ENCODE measurements at places on chromosomes 6 and 20.
A peak's percentile ranks its signal among the peaks of the same experiment; 100 is the strongest.

DNA sequence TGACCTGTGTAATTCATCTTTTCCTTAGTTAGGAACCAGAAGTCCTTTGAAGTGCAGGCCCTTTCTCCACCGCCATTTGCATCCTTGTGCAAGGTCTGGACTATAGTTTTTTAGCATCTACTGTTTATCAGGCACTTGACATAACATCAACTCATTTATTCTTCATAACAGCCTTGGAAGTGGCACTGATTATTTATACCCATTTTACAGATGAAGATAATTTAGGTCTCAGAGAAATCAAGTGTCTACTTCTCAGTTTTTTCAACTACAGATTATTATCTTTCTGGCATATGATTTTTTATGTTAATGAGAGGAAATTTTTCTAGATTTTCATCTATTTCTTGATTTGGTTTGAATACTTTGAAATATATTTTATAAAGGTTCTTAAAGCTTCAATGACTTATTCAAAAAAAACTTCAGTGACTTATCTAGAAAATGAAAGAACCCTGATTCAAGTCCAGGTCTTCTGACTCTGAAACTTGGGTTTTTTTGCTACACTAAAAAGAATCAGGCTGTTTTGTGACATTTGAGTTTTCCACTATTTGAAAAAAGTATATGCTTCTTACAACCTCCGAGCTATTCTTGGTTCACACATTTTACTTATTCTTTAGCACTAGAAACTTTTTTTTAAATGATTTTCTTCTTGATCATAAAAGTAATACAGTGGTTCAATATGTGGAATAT, 3.1 kb upstream of the UBE2J1 start:
- no peak for DNase-seq

DNA sequence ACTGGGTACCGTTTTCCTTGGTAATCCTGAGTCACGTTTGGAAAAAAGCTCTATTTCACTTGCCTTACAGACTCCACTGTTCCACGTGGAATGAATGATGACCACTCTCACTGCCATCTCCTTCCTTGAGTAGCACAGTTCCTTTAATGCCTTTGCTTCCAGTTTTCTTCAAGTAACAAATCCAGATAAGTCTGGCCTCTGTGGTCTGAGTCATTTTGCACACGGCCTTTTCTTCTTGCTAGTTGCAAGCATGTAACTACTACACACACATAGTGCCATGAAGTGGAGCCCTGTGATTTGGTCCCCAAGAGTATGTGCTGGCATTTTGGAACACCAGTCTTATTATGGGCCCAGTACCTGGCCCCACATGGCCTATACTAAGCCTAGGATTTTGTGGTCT, 182.8 kb downstream of the SASH1 start:
- DNase-seq: no peak

- DNase-seq: no peak
Measured at GRCh38 chr6:128033156-128033555, 132.3 kb upstream of the THEMIS start.

- DNase-seq: no peak
Measured at GRCh38 chr6:33654831-33655554, 33.9 kb downstream of the ITPR3 start.

- no peak for DNase-seq
Measured at GRCh38 chr20:31718952-31719643, 3.6 kb downstream of the BCL2L1 start.

GRCh38 chr20:61587681-61588289, 335.7 kb downstream of the CDH4 start:
- no peak for DNase-seq

DNA sequence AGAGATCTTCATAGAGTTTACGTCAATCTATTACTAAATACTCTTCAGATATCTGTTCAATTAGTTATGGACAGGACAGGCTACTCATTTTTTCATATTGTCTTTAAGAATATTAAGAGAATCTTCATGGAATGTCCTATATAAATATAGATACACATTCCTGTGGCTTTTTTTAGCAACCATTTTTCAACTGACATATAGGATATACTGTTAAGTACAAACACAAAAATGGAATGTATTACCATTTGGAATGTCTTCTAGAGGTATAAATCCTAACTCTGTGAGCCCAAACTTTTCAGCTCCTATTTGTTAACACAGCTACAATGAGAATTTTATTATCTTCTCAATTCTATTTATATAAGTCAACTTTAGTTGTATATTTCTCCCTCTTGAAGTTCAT, 239.6 kb upstream of the DEFB112 start:
- no peak for DNase-seq

- no peak for DNase-seq
Measured at GRCh38 chr6:46062312-46062711, 46.7 kb upstream of the CLIC5 start.

DNA sequence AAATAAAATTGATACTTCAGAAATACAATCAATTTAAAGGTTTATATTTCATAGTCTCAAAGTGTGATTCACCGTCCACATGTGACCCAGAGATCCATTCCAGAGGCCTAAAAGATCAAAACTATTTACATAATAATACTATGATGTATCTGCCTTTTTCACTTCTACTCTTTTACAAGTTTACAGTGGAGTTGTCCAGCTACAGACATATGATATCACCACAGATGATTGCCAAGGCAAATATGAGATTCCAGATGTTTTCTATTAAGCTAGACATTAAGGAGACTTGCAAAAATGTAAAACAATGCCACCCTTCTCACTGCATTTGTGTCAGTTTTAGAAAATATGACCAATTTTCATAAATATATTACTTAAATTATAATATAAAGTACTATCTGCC, 443.7 kb downstream of the GJA1 start:
- no peak for DNase-seq

DNA sequence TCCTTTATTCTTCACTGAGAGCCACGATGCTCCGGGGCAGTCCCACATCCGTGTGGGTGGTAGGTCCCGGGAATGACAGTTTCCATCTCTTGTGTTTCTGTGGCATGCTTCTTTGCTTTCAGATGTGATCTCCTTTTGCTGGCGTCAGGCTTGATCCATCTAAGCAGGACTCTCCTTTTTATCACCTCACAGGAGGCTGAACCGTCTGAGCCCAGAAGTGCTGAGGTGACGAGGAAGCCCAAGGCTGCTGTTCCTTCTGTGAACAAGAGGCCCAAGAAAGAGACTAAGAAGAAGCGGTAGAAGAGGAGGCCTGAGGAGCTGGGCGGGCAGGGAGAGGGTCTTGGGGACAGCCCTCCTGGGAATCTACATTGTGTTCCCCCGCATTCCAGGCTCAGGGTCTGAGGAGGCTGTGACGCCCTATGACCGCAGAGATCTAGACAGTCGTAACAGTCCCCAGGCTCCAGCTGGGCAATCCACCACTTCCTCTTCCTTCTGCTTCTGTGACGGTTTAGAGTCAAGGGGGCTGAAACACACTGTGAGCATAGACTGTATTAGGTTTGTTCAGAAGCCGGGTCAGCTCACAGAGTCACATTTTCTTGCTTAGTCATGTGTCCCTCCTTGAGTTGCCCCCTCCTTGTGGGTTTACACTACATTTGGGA, 26.8 kb downstream of the MANBAL start:
- no peak for DNase-seq

DNA sequence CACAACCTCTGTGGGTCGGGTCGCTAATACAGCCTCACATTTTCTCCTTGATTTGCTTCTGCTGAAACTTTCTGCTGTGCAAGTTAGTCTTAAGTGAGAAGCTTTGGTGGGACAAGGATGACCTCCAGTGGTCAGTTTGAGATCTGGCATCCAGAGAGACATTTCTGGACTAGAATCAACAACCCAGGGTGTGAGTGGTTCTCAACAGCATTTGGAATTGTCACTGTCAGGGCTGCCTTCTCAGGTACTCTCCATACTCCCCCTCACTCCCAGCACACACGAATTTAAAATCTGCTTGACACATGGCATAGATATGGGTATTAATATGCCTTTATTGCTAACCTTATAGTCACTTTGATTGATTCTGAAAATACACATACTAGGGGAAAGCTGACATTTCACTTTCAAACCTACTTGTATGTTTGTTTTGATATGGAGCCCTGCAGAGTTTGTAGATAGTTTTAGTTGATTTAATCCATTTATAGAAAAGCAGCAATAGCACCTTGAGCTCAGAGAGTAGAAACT, 13.2 kb downstream of the OTOR start:
- peak; percentile 29 for DNase-seq

GRCh38 chr20:719816-720215, 44.2 kb upstream of the SCRT2 start:
- DNase-seq: no peak

GRCh38 chr6:82569022-82569421, 205.4 kb downstream of the TPBG start:
- DNase-seq: no peak

GRCh38 chr6:10368861-10369260, 46.0 kb downstream of the TFAP2A start:
- no peak for DNase-seq

DNA sequence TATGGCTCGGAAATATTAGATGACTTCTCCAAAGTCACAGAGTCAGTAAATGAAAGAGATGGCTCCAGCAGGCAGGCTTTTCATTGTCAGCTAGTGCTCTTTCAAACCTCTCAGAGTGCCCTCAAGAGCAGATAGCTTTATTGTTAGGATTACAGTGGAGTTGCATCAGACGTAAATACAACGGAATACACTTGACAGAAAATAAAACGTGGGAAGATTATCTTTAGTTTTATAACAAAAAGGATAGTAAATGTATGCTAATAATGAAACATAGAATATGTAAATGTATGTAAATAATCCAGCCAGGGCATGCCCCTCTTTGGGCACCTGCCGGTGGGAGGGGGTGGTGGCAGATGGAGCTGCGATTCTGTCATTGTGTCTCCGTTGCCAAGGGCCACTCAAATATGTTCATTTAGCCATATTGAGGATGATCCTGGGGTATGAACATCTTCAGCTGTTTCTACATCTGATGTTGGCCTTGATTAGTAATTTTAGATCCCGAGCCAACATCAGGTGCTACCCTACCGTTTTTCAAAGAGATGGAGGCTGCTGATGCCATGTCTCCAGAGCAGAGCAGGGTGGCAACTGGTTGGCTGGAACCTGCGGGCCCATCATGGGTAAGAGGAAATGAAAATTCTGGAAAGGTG, 358.3 kb upstream of the SULF2 start:
- DNase-seq: no peak

DNA sequence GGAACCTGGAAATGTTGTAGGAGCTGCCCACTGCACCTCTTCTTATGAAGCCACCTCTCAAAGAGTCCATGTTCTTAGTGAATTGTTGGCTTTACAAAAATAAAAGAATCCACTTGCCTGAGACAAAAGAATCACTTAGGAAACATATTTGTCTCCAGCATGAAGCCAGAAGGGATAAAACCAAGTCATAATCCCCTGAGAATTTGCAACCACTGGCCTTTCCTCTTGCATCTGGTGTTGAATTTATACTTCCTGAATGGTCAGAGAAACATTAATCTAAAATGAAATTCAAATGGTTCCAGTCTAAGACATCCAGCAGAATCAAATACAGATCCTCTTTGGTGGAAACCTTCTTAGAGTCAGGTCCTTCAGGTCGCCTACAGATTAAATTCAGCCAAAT, 192.5 kb upstream of the ECI2 start:
- DNase-seq: no peak

GRCh38 chr6:5701174-5701573, 305.6 kb downstream of the NRN1 start:
- no peak for DNase-seq

- DNase-seq: no peak
Measured at GRCh38 chr20:36777167-36777566, 3.6 kb upstream of the DSN1 start.

DNA sequence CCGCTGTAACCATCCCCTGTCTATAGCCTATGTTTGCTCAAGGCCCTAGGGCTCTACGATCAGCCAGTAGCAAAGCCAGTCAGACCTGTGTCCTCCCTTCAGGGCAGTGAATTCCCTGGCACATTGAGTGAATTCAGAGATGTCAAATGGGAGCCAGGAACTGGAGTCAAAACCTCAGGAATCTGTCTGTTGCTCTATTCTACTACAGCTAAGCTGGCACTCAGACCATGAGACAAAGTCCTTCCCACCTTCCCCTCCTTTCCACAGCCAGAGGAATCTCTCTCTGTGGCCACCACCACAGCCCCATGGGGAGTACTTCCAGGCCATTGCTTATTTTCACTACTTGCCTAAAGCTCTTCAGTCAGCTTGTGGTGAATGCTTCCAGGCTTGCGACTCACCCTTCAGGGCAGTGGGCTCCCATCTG, 82.0 kb downstream of the PKIB start:
- no peak for DNase-seq

DNA sequence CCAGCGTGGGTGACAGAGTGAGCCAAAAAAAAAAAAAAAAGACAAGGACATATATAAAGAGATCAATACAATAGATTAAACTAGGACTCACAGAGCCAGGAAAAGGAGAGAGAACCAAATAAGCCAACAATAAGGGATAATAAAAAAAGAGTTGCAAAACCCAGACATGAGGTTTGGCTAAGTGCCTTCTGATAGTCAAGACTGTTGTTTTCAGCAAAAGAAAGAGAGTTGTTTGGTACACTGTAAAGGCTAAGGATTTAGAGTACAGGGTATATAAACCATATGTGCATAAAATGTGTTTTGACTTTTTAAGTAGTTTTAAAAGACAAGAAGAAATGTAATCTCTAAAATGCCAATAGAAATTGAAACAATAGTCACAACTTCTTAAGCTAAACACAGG, 42.8 kb downstream of the RPF2 start:
- DNase-seq: no peak

- DNase-seq: no peak
Measured at GRCh38 chr20:60214901-60215815, 256.9 kb downstream of the CDH26 start.

DNA sequence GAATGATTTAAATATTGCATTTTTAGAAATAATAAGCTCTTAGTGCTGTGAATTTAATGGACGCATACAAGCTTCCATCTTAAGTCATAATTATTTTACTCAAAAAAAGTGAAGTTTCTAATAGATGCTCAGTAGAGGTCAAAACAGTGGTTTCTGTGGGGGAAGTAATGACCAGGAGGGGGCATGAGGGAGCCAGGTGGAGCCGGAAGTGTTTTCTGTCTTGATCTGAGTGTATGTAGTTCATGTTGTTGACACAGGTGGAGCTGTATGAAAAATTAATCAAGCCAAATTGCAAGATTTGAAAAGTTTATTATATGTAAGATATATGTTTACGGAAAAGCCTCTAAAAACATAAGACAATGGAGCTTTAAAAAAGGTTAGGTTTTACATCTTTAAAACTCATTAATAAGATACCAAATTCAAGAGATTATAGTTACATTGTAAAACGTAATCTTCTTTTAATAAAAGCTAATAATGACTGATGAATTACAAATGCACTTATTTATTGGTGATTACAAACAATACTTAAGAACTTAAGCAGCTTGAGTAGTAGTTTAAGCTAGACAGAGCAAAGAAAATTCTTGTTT, 68.0 kb downstream of the PLAGL1 start:
- DNase-seq: no peak
